ENCODE measurements at places on chromosomes 5 and 9.
A peak's percentile ranks its signal among the peaks of the same experiment; 100 is the strongest.

DNA sequence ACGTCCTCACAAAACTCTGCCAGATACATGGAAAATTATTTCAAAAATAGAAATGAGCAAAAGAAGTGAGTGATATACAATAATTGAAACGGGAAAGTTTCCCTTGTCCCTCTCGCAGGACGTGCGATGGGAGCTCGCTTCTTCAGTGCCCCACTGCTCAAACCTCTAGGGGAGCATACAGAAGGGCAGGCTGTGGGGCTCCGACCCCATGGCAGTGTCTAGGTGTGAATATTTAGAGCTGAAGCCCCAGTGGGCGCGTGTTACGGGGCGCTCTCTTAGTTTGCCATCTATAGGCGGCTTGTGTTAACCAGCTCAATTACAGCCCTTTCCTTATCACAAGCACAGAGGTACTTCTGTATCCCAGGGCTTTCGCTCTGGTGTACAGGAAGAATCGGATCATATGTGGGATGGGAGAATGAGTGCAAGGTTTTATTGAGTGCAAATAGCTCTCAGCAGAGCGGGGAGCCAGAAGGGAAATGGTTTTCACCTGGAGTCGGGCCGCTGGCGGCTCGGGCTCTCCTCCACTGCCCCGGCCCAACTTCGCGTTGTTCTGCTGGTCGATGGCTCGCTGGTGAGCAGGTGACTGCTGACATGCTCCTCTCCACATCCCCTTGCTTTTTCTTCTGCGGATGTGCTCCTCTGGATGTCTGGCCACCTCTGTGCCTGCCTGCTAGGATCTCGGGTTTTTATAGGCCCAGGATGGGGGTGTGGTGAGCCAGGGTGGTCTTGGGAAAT lies 334.0 kb upstream of the PTPRD start:
- DNase-seq = no peak

DNA sequence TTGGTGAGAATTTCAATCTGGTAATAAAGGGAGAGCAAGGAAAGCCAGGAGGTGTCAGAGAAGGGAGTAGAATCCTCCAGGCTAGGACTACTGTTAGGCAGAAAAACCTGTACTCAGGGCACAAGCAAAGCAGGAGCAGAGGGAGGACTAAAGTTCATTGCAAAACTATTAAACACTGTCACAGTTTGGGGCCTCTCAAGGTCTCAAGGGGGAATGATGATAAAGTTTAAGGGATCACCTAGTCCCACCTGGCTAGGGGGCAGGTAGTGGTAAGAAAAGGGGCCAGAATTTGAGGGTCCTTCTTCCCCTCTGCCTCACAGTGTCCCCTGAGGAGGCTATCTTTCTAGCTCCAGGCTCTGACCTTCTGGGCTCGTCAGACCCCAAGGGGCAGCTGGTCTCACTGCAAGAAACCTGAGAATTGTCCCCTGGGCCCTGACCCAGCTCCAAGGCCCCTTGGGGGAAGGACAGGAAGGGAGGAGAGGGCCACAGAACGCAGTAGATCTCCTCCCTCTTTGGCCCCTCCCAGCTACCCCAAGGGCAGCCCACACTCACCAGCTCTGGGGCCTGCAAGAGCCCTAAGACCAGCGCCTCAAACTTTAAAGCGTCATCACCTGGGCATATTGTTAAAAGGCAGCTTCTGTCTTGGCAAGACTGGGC lies 974 bp downstream of the CCDC69 start:
- no peak for DNase-seq

DNA sequence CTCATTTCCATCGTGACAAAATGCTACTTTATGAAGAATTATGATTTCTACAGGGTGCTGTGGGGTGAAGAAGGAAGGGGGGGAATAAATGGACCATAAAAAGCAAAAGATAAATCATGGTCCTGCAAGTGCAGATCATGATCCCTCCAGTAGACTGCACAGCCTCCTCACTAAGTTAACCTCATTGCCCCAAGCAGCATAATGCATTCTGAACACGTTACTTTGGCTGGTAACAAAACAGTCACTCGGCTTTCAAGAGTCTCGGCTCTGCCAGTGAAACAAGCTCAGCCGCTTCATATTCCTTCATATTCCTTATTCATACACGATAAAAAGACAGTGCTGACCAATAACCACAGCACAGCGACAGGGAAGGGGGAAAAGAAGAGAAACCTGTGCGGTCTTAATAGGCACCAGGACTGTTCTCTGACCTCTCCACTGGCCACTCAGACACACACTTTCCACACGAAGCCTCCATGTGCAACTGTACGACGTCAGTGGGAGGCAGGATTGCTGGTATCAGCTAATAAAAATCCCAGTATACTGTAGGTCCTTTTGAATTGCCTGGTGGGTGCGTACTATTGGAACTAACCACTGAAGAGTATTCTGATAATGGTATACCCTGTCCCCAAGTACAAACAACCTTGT lies 60.5 kb downstream of the ANKH start:
- DNase-seq = no peak

DNA sequence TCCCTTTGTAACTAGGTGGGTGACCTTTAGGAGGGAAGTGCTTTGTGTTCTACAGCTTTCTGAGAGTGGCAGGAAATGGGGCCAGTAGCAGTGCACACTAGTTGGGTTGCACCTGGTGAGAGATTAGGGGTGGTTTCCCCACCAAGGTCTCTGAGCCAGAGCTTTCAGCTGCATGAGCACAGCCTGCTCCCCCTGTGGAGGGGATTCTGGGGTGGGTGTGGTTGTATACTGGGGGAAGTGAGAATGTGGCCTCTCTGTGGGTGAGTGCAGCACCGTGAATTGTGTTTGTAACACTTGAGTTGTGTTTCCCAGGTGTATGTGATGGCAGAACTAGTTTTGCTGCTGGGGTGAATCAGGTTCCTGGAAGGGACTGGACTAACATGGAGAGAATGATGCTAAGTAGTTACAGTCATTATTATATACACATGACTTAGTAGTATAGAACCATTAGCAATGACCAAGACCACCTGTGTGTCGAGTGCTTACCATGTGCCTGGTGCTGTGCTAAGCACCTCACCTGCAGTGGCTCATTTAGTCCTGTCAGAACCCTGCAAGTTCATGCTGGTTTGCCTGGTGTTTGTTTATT lies 11.8 kb upstream of the CXXC5 start:
- peak; percentile 77 for DNase-seq

DNA sequence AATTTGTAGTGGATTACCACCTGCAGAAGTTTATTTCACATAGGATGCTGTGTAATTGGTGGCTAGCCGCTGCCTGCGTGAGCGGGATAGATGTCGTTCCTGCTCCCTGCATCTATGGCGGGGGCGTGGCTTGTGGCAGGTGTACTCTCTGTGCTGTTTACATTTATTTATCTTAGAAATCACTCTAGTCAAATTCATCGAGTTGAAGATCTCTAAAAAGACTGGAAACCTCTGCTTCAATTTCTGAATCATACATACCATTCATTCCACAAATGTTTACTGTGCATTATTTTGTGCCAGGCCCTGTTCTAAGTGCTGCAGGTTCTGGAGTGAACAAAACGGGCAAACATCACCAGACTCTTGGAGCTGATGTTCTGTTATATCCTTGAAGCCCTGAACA lies 11.9 kb downstream of the ROPN1L start:
- no peak for DNase-seq

- DNase-seq = no peak
Measured at GRCh38 chr5:151617841-151618710, 26.9 kb upstream of the FAT2 start.

- DNase-seq = no peak
Measured at GRCh38 chr5:149213264-149213880, 58.3 kb upstream of the AFAP1L1 start.

GRCh38 chr9:32839013-32839885 lies 55.9 kb downstream of the TMEM215 start:
- DNase-seq = no peak

- no peak for DNase-seq
Measured at GRCh38 chr5:143550986-143551630, 147.6 kb upstream of the NR3C1 start.

- no peak for DNase-seq
Measured at GRCh38 chr5:76620166-76620565, 3.0 kb downstream of the F2RL2 start.

DNA sequence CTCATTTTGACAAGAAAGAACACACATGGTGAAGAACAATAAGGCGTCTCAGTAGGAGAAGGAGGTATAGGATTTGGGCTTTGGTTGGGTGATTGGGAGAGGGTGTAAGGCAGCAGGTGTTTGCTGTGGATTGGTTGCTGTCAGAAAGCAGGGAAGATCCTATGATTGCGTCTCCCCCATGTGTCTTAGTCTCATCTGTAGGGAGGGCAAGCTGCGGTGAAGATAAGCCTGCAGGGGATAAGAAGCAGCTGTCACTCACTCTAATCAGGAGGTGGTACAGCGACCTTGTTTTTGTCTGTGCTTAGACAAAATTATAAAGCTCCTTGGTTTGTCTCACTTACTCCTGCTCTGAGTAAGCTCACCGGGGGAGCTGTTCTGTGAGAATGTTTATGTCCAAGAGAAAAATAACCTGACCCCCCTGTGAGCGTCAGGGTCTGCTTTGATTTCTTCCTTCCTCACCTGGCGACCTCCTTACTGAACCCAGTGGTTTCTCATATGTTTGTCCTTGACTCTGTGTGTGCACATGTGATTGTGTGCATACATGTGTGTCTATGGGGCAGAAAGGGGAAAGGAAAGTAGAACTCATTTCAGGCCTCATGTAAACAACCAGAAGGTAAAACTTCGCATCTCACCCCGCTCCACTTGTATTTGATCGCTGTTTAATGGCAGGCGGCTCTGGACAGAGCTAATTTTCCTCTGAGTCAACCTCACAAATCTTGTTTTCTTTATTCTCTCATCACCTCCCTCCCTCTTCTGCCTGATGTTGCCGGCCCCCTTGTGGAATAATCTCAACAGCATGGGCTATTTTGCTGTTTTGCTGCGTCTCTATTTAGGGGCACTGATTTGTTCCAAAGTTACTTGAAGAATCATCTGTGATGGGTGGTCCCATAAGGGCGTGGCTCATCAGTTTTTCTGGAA lies 105.6 kb downstream of the TENT4A start:
- DNase-seq = no peak

DNA sequence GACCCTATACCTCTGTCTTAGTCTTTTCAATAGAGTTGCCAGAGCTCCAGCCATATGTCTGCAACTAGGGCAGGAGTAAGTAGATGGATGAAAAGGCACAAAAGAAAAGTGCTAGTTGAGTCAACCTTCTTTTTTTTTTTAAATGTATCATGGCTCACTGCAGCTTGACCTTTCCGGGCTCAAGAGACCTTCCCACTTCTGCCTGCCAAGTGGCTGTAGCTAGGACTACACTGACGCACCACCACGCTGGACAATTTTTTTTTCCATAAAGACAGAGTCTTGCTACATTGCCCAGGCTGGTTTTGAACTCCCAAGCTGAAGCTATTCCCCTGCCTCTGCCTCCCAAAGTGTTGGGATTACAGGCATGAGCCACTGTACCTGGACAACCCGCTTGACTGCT lies 27.3 kb downstream of the FOXE1 start:
- DNase-seq = no peak

DNA sequence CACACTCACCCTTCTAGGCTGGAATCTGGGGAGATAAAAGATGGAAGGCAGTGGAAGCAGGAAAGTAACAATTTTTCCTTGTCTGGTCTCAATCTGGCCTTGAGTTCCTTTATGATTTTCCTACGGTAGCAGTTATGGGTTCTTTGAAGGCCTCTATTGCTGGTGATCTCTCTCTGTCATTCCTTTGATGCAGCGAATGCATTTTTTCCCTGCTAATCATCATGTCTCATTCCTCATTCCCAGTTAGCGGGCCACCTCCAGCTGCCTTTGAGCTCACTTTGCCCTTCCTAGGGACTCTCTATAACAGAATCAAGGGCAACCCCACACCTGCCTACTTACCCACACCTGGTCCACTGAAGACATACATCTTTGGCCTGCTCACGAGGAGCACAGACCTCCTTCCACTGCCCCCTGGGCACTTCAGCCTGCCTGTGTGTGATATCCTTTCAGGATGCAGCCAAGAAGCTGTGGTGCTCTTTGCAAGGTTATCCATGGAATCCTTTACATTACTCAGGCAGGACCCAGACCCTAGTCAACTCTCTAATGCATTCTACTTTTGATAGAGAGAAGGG lies 191.7 kb downstream of the DRD1 start:
- DNase-seq = no peak

- DNase-seq = no peak
Measured at GRCh38 chr9:12633016-12633765, 60.0 kb upstream of the TYRP1 start.

- DNase-seq = no peak
Measured at GRCh38 chr5:1262381-1262780, 32.5 kb downstream of the TERT start.

GRCh38 chr5:166505067-166505466 lies 1786.4 kb upstream of the WWC1 start:
- DNase-seq = no peak

GRCh38 chr5:91053741-91054025 lies 329.4 kb downstream of the ARRDC3 start:
- DNase-seq = no peak

GRCh38 chr5:132774896-132775295 lies 2.1 kb downstream of the SEPTIN8 start:
- no peak for DNase-seq

DNA sequence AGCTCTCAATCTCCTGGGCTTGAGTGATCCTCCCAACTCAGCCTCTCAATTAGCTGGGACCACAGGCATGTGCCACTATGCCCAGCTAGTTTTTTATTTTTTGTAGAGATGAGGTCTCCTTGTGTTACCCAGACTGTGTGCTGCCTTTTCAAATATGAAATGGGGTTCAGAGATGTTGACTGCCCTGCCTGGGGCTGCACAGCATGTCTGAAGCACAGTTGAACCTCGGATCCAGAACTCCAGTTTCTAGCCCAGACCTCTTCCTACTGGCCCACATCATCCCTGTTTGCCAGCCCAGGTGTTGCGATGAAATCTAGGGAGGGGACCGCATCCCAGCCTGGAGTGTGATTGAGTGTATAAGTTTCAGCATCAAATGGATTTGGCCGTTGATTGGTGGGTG lies 69.4 kb downstream of the HMCN2 start:
- DNase-seq = no peak

DNA sequence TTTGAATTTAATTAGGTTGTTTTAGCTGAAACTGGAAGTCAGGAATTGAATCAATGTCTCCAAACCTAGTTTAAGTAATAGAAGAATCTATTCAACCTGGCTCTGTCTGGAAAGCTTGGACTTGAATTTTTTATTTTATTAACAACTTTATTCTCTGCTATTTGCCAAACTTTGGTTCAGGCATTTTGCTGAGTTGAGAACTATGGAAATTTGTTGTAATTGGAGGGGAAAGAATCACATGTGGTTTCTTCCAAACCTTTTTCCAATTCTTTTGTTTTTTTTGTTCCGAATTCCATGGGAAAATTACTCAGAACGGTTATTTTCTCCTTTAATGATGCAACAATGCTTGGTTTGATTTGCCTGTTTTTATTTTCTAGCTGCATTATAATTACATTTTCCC lies 98.2 kb upstream of the RPS23 start:
- DNase-seq = no peak

DNA sequence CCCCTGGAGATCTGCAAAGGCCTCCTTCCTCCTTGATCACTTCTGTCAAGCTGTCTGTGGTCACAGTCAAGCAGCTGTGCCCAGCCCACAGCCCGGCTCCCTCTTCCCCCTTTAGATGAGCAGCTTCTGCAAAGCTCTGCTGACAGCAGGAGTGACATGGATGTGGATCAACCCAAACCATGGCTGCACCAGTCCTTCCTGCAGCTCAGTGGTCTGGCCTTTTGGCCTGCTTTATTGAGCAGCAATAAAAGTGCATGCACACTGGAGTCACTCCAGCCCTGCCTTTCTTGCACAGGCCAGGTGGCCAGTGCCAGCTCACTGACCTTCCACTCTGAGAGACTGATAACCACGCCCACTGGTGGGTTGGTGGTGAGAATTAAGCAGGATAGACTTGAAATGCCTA lies 91.3 kb upstream of the OTULINL start:
- DNase-seq = no peak

GRCh38 chr5:165423697-165424299 lies 1918.4 kb downstream of the MAT2B start:
- no peak for DNase-seq
